ENCODE measurements at places on chromosomes 3 and 15. TPM values are rescaled to one million over a fixed set of nuclear protein-coding genes. Genes with fewer than 3 reads are reported as not detected.
A peak's percentile ranks its signal among the peaks of the same experiment; 100 is the strongest.

DNA sequence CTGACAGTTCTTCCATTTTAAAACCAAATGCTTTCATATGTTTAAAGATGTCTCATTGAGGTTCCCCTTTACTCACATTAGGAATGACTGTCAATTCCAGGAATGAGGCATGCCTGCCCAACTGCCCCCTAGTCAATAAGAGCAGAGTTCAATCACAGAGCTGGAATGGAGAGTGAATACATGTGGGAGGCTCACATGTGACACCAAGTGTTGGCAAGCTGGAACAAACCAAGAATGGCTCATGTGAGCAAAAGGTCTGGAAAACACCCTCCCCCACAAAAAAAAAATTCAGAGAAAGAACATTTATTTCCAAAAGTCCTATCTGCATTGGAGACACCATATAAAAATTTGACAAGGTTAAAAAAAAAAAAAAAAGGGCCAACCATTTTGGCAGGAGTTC, 3.7 kb downstream of the PBRM1 start:
- DNase-seq: no peak

GRCh38 chr15:87347806-87348515, 908.6 kb downstream of the NTRK3 start:
- no peak for DNase-seq

- DNase-seq: no peak
These were observed 114.9 kb downstream of the PLD1 start for GRCh38 chr3:171695426-171695825.

DNA sequence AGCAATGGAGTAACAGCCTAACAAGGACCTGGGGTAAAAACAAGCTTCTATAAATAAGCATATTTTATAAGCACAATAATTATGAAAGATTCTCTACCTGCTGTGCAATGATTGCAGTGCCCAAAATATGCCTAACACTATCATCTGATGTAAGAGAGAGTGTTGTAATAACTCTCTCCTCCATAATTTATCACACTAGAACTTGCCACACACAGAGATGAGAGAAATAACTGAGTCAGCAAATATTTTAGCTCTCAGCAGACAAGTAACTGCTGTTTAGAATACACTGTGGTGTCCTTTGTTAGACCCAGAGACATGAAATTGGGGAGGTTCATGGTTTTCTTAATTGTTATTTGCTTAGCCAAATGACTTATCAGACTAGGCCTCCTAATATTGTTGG, 105.3 kb upstream of the ACP3 start:
- no peak for DNase-seq

DNA sequence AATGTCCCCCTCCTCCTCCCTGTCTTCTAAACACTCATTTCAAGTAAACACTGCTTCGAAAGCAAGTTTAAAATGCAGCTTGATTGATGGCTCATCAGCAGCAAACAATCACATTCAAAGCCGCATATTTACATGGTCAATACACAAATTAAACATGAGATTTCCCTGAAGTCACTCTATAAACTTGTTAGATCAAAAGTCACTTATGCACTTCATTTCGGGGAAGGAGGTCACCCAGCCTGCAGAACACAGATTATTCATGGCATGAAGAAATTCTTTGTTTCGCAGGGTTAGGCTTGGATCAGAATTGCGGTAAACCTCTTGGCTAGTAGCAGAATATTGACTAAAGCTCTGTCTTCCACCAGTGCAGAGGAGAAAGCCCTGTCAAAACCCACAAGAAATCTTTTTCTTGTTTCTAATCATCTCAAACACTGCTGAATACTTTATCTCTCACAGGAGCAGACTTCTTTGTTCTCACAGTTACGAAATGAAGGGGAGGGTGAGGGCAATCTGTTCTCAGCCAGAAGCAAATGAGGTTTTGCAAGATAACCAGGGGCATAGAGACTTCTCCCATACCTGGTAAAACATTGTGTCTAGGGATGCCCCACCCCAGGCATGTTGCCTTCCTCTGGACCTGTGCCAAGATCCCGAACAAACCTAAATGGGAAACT, 133.3 kb upstream of the CHL1 start:
- no peak for DNase-seq

GRCh38 chr3:49620728-49621127, 53.4 kb upstream of the APEH start:
- no peak for DNase-seq

DNA sequence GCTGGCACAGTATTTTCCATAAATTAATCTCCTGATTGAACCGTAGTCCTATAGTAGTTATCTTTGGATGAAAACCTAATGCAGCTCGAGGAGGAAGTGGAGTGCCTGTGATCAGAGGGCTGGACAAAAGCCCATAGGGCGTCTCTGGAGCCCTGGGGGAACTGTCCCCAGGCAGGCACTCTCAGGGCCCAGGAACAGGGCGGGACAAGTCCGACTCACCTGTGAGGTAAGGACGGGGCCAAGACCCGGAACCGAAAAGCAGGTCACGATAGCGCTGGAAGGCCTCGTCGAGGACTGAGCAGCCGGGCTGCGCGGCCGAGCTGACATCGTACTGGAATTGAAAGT, 341 bp downstream of the HEXA start:
- no peak for DNase-seq

DNA sequence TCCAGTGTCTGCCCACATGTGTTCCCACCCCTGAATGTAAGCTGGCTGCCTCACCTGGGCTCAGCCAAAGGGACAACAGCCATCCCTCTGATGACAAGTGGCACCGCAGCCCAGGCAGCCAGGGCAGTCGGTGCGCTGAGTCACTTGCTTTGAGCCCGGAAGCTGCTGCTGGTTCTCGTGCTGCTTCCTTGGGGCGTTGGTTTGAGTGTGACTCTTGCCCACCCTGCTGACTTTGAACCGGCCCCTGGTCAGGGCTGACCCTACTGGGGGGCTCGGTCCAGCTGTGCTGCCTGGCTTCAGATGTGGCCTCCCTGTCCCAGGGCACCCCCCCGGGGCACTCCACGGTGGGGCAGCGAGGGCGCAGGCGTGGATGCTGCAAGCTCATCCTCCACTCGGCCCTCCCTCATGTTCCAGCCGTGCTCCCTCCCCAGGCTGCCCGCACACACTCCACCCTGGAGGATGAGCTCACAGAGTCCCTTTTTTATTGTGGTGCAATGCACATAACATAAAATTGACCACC, 62.1 kb downstream of the EFCAB12 start:
- no peak for DNase-seq

DNA sequence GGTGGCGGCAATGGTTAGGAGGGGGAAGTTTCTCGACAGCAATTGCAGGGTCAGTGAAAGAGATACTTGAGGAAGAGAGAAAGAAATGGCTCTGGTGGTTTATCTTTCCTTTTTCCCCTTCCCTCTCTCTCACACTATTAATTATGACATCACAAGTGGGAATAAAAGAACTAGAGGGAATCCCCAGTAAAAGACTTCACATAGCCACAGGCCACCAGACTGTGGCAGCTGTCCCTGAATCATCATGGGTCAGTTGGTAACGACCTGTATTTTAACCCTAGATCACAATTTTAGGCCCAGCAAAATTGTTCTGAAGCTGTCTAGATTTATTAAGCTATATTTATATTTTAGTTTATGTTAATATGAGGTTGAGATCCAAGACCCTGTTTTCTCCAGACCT, 40.3 kb downstream of the MBNL1 start:
- no peak for DNase-seq

Gene ARPIN
- not detected for total RNA-seq

GRCh38 chr3:156493887-156494286, 61.0 kb downstream of the SSR3 start:
- DNase-seq: no peak

DNA sequence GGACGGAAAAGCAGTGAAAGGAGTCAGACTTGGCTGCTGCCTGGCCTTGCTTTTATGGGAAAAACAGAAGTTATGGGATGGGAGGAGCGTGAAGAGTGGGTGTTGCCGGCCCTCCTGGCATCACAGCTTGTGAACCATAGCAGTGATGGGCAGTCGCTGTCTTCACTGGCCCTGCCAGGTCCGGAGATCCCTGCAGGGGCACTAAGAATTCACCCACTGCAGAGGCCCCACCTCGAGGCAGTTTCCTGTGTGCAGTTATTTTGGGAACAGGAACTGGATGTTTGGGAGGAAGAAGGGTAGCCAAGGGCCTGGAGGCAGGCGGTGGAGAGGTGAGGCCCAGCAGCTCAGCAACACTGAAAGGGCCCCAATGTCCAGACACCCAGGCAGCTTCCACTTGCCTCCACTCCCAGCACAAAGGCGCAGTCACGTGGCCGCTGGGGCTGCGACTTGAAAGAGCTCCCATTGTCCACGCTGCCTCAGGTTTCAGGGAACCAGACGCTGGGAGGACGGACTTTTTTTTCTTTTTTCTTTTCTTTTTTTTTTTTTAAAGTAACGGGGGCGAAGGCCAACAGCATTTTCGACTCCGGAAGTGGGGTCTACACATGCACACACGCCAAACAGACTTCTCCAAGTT, 255.6 kb downstream of the ZNF621 start:
- no peak for DNase-seq

Gene SLC9A9
- 7.4 TPM for total RNA-seq

Gene SERPINI2
- total RNA-seq: not detected

DNA sequence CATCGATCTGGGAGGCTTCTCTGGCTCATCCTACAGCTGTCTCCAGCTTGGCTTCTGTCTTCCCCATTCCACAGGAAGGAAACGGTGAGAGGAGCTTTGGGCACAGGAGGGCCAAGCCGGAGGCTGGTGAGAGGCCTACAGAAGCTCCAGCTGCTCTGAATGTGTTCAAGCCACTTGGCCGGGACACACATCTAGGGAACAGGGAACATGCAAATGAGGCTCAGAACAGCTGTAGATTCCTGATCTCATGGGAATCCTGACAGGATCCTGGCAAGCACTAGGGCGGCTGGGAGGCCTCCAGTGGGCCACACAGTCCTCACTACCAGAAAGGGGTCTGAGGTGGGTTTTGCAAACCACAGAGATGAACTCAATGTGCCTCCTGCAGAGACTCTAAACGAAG, 13.7 kb downstream of the SEMA5B start:
- no peak for DNase-seq

GRCh38 chr15:75380773-75381172, 12.4 kb upstream of the MAN2C1 start:
- no peak for DNase-seq

GRCh38 chr15:44573386-44573785, 36.4 kb downstream of the EIF3J start:
- DNase-seq: no peak

DNA sequence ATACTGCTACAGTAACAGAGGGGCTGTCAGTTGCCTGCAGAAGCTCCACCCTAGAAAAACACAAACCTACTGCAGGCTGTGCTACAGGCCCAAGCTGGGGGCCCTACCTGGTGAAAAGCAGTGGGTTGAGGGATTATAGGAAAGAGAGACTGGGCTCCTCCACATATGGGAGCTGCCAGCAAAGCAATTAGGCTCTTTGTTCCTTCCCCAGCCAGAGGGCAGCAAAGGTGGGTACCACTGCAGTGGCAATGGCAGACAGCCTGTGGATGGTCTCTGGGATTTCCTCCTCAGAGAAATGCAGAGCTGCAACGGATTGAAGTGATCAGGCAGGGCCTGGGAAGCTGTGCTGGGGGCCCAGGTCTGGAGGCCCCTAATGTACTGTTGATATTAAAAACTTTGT, 19.1 kb upstream of the DNAAF4 start:
- DNase-seq: no peak

DNA sequence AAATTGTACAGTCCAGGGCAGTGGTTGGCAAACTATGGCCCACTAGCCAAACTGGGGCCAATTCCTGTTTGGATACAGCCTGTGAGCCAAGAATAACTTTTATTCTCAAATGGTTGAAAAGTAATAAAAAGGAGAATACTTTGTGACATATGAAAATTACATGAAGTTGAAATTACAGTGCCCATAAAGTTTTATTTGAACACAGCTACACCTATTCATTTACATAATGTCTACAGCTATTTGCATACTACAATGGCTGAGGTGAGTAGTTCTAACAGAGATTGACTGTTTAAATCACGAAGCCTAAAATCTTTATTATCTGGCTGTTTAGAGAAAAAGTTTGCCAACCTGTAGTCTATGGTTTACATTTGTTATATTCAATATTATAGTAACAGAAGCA, 600.1 kb downstream of the MAGI1 start:
- no peak for DNase-seq

DNA sequence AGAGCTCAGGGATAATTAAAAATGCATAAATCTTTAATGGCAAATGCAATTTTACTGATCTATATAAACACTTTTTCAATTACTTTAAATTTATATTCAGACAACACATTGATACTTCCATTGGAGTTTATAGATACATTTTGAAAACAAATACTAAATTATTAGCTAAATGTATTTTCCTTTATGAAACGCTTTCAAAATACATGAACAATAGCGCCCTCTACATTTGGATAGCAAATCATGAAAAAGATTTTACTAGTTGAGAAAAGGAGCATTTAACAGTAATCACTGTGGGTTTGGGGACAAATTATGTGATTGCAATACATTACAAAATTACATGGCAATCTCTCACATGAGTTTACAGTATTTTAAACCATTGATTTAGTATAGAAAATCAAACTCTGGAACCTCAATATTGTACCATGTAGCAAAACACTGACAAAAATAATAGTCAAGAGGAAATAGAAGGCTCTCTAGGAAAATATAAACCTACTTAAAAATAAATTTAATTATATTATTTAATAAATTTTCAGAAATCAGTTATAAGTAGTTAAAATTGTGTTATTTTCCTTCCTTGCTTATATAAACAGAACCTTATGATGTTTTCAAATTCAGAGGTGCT, 207.9 kb downstream of the ZIC1 start:
- no peak for DNase-seq

DNA sequence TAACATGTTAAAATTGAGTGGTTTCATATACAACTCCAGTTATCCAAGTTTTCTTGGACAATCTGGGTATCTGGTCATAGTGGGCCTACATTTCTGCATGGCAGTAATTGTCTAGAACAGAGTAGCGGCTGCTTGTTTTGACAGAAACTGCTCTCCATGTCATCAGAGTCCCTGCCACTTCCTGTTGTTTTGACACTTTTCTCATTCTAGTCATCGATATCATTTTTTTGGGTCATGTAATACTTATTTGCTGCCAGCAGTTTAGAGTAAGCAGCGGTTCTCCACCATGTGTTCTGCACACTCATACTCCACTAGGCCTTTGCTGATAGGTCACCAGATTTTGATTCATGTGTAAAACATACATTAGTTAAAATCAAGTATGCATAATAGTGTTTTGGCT, 81.5 kb downstream of the SLC25A26 start:
- peak; percentile 54 for DNase-seq

Gene ABI3BP
- total RNA-seq: 0.16 TPM

- no peak for DNase-seq
These were observed 87.0 kb upstream of the LMOD3 start for GRCh38 chr3:69209413-69209812.

- no peak for DNase-seq
These were observed 3.8 kb downstream of the FAM43A start for GRCh38 chr3:194689493-194689944.

Gene LZTFL1
- total RNA-seq: 6.7 TPM

Gene ITGA11
- total RNA-seq: 0.18 TPM

Gene SAMMSON
- total RNA-seq: not detected

Gene GRIP2
- total RNA-seq: not detected

DNA sequence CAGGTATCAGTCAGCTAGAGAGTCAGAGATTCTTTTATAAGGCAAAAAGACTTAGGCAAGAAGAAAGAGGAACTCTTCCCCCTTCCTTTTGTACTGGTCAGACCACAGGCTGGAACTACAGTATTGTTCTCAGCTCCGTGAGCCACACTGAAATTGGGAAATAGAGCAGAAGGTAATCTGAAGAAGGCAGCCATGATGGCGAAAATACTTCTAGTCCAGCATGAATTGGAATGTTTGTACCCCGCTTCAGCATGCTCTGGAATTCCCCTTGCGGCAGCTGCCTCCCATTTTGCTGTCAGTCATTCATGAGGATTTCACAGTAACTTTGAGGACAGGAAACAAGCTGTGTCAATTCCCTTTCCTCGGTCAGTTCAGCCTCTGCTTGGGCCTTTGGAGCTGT, 96.2 kb downstream of the CORO2B start:
- no peak for DNase-seq
